C1 segment of cervical spinal cord (tissue), 14 donors: ENCODE measurements at places on chromosomes 2 and 18.

DNA sequence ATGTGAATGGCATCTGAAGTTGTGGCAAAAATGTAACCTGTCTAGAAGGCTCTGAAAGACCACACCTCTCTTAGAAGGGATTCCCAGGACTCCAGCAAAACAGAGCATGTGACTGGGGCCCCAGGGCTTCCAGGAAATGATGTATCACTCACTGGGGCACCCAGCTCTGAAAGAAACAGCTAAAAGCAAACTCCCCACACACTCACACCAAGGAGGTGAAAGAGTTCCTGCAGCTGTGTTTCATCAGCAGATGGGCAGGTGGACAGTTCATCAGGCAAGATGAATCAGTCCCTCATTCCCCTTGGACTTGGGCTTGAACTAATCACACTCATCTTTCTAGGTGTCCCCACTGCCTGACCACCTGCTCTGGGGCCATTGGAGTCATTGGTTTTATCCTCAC, 76.2 kb downstream of the CCBE1 start:
- no peak for DNase-seq

DNA sequence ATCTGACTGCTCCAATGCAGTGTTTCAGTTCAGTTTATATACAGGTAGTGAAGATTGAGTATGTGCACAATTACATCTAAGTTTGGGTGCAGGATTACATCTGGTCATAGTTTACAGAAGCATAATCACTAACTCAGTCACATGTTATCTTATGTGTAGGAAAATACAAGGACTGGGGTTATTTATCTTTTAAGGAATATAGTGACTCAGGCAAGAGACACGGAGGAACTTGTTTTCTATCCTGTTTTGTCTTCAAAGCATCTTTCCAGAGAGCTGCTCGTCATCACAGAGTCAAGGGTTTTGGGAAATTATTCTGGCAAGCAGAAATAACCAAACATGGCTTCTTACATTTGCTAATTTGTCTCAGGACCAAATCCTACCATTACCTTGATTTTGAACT, 1371.5 kb upstream of the TMEFF2 start:
- no peak for DNase-seq

- no peak for DNase-seq
These were observed 18.7 kb downstream of the FEZ2 start for GRCh38 chr2:36579297-36579664.

- no peak for DNase-seq
These were observed 190.5 kb upstream of the MC4R start for GRCh38 chr18:60563082-60563481.

DNA sequence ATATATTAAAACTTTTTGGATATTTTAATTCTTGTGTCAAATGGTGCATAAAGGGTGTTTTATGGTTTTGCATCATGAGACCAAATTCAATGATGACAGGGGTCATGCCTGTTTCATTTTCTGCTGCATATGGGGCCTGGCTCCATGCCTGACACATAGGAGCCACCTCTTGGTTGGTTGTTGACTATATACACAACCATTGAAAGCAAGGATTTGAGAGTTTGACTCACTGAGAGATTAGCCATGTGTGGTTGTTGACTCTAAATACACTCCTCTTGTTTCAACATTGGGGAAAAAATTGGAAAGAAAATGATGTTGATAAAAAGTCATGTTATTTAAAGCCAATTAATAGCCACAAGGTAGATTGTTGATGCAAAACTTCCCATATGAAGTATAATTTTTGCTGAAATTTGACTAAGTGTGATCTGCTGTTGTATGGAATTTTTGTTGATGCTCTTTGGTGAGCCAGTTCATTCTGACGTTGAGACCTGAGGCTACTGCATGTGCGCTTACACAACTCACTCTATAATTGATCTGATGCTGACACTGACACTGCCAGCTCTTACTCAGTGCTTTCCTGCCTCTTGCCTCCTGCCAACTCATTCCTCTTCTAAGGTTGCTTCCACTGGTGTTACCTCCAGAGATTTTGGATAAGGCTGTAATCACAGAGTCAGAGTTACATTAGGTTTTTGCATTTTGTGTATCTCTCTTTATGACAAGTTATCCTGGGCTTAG, 446.2 kb upstream of the SLC14A2 start:
- DNase-seq = no peak

DNA sequence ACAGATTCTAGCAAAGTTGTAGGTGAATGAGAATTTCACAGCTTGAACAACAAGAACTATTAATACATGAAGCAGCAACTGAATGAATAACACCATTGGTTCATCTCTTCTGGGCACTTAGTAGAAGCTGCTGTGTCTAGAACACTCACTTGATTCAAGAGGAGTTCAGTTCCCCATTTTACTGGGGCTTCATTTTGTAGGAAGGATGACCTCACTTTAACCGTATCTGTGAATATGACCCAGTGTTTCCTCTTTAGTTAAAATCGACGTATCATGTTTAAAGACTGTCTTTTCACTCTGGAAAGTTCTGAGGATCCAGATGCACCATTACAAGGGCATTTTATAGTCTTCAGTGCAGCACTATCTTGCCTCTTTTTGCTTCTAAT, 47.8 kb downstream of the LRRTM1 start:
- DNase-seq = no peak

DNA sequence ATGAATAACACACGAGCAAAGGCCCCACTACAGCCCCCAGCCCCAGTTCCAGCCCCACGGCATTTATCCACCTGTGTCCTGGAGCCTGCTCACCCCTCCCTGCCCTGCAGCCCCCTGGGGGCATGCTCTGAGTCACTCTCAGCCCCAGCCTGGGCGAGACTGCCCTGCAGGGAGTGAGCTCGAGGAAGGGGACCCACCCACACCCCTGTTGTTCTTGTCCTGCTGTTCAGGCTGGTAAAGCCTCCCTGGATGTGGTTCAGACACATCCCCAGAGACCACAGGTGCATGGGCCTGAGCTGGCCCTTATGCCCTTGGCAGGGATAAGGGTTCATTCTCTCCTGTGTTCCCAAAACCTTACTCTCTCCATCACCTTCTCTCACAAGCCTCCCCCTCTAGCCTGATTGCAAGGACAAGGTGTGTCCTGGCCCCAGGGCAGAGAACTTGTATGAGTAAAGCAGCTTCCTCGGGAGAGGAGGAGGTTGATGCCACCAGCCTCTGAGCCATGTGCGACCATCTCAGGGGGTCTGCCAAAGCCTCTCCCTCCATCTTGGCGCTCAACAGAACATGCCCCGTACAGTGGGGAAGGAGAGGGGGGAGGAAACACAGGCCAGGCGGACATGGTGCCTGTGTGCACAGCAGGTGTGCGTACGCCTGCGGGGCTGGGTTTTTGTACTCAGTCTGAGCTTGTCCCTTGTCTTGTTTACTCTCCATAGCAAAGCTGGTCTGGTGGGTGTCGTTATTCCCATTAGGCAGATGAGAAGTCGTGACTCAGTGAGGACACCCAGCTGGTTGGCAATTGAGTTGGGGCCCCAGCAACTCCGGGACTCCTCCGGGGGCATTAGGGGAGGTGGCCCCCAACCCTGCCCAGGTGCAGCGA, 64.4 kb downstream of the CIB4 start:
- DNase-seq = no peak

DNA sequence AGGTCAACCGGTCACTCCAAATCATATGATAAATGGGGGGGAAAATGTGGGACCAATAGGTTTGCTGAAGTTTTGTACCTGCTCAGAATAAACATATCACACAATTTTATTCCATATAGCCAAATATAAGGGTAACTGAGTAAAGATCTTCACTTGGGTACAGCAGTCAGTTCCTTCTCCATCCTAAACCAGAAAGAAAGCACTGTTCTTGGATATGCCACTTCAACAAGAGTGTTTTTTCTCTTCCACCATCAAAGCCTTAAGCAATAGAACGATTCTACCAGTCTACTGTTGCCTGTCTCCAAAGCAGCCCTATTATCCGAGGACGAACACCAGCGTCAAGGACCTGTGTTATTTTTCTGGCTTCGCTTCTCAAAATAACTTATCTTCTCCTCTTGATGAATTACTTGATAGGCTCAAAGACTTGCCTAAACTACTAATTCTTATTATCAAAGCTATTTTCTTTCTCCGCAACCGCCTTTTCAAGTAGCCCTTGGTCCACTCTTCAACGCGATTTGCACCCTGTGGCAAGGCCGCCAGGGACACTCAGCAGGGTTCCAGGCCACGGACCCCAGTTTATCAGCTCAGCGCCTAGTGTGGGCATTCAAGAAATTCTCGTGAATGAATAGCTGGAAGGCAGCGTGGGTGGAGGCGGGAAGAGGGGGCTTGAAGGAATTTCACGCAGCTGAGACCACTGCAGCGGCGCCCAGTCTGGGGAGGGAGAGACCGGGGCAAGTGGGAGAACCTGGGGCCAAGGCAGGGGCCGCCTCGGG, 646 bp downstream of the ALS2 start:
- peak; percentile 43 for DNase-seq

- DNase-seq = no peak
These were observed 29.6 kb downstream of the ARHGAP15 start for GRCh38 chr2:143158551-143159485.

DNA sequence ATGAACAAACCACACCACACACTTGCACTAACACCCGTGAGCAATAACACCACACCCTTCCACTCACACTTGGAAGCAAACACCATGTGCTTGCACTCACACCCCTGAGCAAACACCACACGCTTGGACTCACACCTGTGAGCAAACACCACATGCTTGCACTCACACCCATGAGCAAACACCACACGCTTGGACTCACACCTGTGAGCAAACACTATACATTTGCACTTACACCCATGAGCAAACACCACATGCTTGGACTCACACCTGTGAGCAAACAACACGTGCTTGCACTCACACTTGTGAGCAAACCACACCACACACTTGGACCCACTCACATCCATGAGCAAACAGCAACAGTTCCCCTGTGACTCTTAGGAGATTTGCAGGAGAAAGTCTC, 24.4 kb downstream of the SNTG2 start:
- no peak for DNase-seq

DNA sequence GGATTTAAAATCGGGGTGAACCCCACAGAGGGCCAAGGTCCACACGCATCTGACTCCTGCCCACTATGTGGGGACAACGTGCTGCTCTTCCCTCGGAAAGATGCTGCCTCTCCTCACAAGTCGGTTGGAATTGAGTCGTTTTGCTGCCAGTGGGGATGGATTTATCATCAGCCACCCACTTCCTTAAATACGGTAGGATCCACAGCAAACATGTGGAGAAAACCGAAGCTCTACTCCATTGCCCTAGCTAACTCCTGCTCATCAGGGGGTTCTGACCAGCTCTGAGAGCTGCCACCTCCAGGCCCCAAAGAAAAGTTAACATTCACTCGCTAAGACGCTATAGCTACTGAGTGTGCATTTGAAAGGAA, 80.9 kb downstream of the CHRNA1 start:
- DNase-seq = no peak

DNA sequence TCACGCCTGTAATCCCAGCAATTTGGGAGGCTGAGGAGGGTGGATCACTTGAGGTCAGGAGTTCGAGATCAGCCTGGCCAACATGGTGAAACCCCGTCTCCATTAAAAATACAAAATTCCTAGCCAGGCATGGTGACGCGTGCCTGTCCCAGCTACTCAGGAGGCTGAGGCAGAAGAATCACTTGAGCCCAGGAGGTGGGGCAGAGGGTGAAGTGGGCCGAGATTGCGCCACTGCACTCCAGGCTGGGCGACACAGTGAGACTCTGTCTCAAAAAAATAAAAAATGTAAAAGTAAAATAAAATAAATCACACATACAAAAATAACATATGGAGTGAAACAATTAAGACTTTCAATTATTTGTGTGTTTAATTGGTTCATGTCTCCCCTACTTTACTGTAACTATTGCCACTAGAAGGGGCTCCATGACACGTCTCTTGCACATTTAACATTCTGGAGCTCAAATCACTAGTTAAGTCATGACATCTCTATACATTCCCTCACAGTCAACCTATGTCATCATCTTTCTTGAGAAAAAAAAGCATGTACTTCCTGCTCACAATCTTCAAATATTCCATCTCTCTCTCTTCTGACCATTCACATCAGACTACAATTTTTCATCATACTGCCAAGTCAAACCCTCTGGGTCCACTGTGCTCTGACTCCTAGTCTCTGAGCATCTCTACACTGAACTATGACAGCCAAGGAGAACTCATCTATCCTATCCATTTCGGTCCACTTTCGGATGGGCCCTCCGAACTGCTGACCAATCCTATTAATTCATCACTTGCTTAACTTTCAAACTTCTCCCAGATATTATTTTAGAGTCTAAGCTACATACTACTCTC, 6.7 kb downstream of the GFPT1 start:
- no peak for DNase-seq

DNA sequence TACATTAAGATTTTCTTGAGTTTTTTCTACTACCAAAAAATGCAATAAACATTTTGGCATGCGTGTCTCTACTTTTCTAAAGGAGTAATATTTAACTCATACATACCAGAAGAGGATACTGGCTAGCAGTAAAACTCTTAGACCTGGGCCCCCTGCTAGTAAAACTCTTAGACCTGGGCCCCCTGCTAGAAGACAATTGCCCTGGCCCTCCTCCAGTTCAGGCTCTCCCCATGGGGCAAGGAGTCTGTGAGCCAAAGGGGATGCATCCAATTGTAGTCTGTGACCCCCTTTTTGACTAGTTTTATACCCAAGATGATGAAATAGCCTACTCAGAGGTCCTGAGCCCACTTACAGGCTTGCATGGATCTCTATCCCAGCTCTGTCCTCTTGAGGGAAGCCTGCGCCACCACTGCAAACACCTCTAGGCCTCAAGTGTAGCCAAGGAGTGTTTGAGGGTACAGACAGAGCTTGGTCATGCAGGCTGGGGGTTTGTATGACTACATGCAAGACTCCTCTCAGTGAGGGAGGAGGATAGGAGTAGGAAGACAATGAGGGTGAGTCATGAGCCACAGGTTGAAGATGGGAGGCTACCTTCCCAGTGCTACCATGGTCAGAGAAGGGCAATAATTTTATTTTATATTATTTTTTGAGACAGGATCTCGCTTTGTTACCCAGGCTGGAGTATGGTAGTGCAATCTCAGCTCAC, 45.2 kb upstream of the PGAP1 start:
- no peak for DNase-seq

- no peak for DNase-seq
These were observed 243.4 kb upstream of the RBBP8 start for GRCh38 chr18:22689712-22690111.

DNA sequence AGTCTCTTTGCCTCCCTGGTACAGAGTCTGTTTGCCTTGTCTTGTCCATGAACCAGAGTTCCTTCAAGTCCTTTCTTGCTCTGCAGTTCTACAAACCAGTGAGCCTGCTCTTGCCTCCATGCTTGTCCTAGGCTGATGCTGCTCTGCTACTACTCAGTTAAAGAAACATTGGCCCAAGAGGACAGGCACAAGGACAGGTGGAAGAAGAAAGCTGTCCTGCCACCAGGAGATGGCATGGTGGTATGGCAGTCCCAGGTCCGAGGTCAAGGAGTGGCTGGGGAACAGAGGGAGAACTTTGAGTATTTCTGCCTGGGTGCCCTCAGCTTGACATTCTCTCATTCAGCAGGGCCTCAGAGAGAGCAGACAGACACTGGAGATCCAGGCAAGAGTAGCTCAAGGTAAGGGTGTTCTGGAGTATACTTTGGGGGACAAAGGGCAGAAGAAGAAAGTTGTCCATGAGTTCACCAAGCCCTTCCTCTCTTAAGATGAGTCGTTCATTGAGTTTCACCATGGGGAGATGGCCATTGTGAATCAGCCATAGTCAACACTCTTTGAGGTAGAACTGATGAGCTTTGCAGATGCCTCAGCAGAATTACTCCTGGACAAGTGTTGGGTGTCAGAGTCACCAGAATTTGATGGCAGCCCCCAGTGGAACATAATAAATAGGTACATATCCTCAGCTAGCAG, 20.4 kb downstream of the TTC32 start:
- no peak for DNase-seq
